ENCODE measurements at places on chromosomes 3 and 15. TPM values are rescaled to one million over a fixed set of nuclear protein-coding genes. Genes with fewer than 3 reads are reported as not detected.

Gene MESP1
- total RNA-seq, result 16.0 TPM

Gene GUCA1C
- total RNA-seq, result not detected

Gene MRPS22
- 37.6 TPM for total RNA-seq

- no peak for DNase-seq
These were observed 43.9 kb downstream of the THBS1 start for GRCh38 chr15:39624806-39625205.

Gene NANOGP8
- total RNA-seq, result not detected

DNA sequence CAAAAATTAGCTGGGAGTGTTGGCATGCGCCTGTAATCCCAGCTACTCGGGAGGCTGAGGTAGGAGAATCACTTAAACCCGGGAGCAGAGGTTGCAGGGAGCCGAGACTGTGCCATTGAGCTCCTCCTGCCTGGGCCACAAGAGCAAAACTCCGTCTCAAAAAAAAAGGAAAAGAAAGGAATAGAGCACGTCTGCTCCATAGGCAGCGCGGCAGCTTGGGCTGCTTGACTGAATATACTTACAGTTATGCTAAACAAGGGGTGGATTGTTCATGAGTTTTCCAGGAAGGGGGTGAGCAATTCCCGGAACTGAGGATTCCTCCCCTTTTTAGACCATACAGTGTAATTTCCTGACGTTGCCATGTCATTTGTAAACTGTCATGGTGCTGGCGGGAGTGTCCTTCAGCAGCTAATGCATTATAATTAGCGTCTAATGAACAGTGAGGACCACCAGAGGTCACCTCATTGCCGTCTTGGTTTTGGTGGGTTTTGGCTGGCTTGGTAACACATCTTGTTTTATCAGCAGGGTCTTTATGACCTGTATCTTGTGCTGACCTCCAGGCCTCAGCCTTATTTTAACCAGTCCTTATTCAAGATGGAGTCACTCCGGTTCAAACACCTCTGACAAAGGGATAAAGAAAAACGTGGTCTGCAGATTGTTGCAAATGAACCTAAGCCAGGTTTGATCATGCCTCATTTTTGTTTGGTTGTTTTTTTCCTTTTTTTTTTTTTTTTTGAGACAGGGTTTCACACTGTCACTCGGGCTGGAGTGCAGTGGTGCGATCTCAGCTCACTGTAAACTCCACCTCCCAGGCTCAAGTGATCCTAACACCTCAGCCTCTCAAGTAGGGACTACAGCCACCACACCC, 24.9 kb upstream of the SENP5 start:
- DNase-seq, result no peak

Gene ACSBG1
- not detected for total RNA-seq

Gene CHRNA7
- total RNA-seq, result 2.0 TPM

Gene WWTR1
- 65.9 TPM for total RNA-seq

GRCh38 chr3:65597226-65597951, 441.3 kb downstream of the MAGI1 start:
- no peak for DNase-seq

Measured in mesenteric fat pad (tissue), 1 donor.